Activated CD8-positive, alpha-beta T cell treated with anti-CD3 and anti-CD28 coated beads for 36 hours (primary cell): ENCODE measurements at places on chromosomes 2 and 18.

GRCh38 chr2:129888896-129889295, 90.6 kb upstream of the RAB6C start:
- H3K27me3 ChIP-seq, result peaks cover 4% of the 10 kb centered on the region
- no peak for DNase-seq
- H3K27ac ChIP-seq, result no peak overlapping the region
- H3K4me3 ChIP-seq, result no peak overlapping the region
- H3K4me1 ChIP-seq, result no peaks in the 10 kb centered on the region

DNA sequence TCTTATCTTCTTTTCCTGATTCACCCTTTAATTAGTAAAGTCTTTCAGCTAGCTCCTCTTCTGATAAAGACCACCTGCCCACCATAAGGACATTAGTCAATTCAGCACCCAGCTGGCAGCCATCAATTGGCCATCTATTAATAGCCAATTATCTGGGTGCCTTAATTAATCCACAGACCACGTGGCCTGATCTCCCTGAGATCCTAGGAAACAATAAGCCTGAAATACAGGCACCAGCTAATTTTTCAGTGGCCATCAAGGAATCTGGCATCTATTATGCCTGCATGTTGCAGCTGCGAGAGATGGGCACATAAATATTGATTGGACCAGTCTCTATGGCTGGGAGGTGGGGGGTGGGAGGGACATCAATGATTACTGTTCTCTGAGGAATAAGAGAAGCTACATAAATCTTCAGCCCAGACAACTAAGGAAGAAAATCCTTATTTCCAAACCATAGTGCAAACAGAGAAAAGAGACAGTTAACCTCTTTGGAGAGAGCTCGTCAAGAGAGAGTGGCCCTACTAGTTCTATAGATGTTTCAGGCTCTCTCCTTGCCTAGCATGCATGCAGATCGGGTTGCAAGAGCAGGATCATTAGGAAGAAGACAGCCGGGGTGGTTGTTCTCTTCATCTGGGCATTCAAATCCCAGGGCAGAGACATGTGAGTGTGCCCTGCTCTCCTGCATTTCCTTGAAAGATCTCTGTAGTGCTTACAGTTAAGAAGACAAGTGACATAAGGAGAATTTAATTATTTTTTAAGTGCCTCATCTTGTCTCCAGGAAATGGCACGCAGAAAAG, 8.7 kb downstream of the GALNT14 start:
- H3K36me3 ChIP-seq, result no peaks in the 10 kb centered on the region
- no peak overlapping the region for H3K4me3 ChIP-seq
- no peaks in the 10 kb centered on the region for H3K4me1 ChIP-seq
- H3K27ac ChIP-seq, result no peak overlapping the region
- peaks cover 9% of the 10 kb centered on the region for H3K27me3 ChIP-seq

DNA sequence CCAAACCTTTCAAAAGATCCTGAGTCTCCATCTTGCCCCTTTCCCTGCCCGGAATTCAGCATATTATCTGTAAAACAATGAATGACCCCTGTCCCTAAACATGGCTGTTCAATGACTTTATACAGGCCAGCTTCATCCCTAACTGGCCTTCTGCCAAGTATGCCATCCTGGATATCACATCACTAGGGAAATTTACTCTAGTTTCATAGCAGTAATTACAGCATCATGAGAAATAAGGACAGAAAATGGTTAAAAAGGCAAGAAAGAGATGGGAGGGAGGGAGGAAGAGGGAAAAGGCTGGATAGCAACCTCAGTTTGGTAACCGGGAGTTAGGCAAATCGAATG, 4.4 kb downstream of the MBOAT2 start:
- peaks cover 6% of the 10 kb centered on the region for H3K27me3 ChIP-seq
- H3K27ac ChIP-seq, result no peak overlapping the region

DNA sequence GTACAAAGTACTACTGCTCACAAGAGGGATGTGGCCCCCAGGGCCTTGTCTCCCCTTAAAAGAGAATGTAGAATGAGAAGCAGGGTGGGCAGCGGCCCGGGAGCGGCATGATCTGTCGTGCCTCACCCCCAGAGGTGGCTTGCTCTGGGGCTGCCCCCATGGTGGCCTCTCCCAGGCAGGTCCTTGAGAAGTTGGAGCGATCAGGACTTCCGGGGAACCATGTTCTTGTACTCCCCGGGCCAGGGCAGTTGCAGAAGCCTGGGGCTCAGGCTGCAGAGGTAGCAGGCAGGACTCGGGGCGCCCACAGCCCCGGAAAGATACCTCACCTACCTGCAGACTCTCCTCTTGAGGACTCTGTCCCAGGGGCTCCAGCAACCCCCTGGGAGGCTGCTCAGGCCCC, 62.6 kb downstream of the CYP26B1 start:
- H3K4me1 ChIP-seq, result no peaks in the 10 kb centered on the region
- DNase-seq, result no peak
- no peaks in the 10 kb centered on the region for H3K36me3 ChIP-seq
- H3K27ac ChIP-seq, result no peak overlapping the region
- no peak overlapping the region for H3K4me3 ChIP-seq
- H3K27me3 ChIP-seq, result no peaks in the 10 kb centered on the region

- H3K36me3 ChIP-seq, result no peaks in the 10 kb centered on the region
- no peak for DNase-seq
- H3K27ac ChIP-seq, result no peak overlapping the region
- H3K4me1 ChIP-seq, result no peaks in the 10 kb centered on the region
- no peaks in the 10 kb centered on the region for H3K27me3 ChIP-seq
- H3K4me3 ChIP-seq, result no peak overlapping the region
Observed at GRCh38 chr2:101112772-101113157, 38.4 kb downstream of the TBC1D8 start.

GRCh38 chr2:241925821-241926441, 56.4 kb downstream of the RTP5 start:
- peaks cover 3% of the 10 kb centered on the region for H3K4me1 ChIP-seq
- no peak overlapping the region for H3K27ac ChIP-seq
- H3K4me3 ChIP-seq, result no peak overlapping the region
- no peaks in the 10 kb centered on the region for H3K27me3 ChIP-seq
